Mesenteric fat pad (tissue), 1 donor: ENCODE measurements at places on chromosomes 6 and 20.

GRCh38 chr20:31603822-31604566 lies 1.1 kb upstream of the ID1 start:
- peak; percentile 98 for DNase-seq

DNA sequence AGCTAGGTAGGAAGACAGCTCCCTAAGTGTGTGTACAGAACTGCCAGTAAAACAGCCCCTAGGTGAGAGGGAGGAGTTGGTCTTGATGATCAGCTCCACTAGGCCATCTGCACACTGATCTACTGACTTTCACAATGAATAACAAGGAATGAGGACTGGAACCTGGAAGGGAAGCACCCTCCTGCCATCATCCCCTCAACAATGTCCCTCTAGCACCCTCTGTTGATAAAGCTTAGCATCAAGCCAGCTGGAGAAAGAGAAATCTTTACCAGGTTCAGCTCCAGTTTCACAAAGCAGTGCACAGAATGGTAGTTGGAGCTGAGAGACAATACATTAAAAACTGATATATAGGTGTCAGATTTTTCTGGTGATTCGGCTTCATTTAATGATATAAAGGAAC lies 57.2 kb upstream of the IRAK1BP1 start:
- DNase-seq, result no peak

DNA sequence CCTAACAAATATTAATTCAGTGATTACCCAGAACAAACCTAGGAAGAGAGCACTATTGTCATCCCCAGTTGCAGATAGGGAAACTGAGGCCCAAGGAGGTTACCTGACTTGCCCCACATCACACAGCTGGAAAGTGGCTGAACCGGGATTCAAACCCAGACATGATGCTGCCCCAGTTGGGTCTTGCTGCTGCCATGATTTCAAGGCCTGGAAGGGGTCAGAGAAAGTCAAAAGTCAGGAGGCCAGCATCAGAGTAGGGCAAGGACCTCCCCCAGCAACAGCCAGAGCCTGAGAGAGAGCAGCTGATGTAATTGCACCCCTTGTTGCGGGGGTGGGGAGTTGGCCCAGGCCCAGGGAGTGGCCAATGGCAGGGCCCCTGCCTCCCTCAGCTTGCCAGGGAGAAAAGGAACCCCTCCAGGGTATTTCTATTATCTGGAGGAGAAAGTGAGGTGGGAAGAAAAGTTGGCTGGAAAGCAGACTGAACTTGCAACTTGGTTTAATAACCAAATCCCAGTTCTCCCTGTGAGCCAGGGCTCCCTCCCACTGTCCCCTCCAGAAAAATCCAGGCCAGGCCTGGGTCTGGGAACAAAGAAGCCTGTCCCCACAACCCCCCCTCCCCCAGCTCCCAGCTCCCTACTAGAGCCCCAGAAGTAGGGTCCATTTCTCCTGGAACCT lies 83.6 kb downstream of the MRPL14 start:
- DNase-seq, result no peak

DNA sequence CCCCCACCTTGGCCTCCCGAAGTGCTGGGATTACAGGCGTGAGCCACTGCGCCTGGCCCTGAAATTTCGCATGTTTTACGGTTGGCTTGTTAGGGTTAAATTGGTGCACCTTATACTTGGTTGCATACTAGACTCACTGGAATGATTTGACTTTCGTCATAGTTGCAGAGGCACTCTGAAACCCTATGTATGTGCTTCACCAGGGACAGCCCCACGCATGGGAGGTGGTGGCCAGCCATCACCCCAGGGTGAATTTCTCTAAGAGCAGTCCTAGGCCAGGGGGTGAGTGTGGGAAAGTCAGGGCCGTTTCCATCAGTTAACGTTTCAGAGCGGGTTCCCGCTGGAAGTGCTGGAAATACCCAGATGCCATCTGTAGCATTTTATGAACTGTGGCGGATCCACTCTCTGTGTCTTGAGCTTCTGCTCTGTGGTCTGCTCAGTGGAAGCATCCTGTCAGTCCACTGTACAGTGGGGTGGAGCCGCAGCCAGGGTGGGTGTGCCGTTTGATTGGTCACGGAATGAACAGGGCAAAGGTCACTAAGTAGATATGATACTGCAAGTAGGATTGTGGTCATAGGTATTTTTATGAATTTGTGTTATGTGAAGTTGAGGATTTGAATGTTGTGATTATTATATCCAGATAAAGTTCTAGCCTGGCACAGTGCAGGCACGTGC lies 13.2 kb downstream of the DNAJC5 start:
- no peak for DNase-seq

GRCh38 chr6:30378290-30378937 lies 33.5 kb downstream of the RPP21 start:
- DNase-seq, result no peak

DNA sequence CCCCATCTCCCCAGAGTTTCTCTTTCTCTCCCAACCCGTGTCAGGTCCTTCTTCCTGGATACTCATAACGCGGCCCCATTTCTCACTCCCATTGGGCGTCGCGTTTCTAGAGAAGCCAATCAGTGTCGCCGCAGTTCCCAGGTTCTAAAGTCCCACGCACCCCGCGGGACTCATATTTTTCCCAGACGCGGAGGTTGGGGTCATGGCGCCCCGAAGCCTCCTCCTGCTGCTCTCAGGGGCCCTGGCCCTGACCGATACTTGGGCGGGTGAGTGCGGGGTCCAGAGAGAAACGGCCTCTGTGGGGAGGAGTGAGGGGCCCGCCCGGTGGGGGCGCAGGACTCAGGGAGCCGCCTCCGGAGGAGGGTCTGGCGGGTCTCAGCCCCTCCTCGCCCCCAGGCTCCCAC lies at the start of gene HLA-F:
Gene HLA-F (plus strand): TSS at position 173 of the 404 bp plus-strand sequence. CDS start 30 bp downstream, at position 203.
- no peak for DNase-seq

DNA sequence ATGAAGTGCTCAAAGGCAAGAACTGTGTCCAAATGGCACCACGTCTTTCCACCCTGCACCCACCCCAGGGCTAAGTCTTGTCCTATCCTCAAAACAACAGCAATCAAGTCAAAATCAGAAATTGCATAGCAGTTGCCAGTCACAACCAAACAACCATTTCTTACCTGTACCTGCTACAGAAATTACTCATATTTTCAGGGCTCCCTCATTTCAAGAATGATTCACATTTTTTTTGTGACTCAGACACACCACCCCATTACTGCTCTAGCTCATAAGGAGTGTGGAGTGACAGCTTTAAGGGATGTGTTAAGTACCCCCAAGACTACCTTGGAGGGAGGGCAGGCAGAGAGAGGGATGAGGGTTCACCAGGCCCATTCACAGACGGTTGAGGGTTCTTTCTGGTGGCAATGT lies 111.7 kb downstream of the TRERF1 start:
- no peak for DNase-seq

DNA sequence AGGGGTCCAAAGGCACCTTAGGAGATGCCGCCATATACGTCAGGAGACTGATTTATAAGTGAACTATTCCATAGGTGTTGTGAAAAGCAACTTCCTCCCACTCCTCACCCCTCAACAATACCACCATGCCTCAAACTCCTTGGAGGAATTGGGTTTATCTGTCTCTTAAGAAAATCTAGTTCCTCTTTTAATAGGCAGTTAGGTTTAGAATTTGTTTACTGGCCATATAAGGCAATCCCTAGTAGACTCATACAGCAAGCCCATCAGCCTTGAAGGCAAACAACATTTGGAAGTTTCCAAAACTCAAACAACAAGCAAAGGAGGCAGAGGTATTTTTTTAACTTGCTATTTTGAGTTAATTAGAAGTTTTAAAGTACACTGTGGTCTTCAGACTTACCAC lies 66.1 kb downstream of the PRND start:
- DNase-seq, result no peak

DNA sequence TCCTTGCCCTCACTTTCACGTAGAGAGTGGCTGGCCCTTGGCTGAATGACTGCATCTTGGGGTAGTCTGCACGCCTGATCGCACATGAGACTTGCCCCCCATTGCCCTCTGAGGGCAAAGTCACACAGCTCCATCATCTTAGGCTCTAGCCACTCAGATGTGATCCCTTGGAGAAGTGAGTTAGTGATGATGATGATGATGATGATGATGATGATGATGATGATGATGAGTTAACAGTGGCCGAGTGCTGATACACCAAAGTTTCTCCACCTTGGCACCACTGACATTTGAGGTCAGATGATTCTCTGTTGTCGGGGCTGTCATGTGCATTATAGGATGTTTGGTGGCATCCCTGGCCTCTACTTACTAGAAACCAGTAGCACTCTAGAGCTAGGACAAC lies 84.0 kb downstream of the PREX1 start:
- no peak for DNase-seq

GRCh38 chr6:125834348-125834747 lies 43.6 kb downstream of the NCOA7 start:
- no peak for DNase-seq

DNA sequence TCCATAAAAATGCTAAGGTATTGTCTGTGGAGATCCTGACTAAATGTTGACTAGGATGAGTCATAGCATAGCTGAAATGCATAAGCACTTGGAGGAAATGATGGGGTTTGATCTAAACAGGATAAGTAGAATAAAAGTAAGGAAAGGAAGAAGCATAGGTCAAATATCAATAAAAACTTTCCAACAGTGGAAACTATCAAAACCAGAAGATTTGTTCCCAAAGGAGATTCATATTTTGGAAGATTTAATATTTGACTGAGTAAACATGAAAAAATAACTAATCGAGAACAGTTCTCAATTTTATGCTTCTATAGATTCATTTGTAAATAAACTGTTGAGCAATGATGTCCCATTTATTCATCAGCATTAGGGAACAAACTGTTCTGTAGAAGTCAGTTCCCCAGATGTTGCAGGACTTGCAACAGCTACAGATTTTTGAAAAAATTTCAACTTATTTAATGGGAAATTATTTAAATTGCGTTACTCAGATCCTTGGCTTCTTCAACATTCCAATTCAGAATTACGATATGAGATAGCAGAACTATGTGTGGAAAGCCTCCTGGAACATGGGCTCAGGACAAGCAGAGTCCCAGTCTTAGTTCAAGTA lies 133.7 kb upstream of the TBX18 start:
- DNase-seq, result no peak

DNA sequence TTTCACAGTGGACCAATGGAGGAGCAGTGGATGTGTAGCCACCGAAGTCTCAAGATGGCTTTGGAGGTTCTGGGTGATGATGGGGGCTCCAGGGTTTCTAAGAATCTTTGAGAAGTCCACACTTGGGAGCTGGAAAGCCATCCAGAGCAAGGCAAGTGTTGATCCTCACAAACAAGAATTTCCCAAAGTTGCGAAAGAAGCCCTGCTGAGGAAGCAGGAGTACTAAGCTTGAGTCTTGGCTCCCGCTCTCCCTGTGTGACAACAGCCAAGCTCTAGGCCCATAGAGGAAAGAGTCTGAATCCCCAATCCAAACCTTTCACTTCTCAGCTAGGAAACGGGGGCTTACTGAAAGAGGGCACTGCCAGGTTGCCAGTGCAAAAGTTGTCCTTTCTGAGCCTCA lies 106.0 kb downstream of the EDN3 start:
- DNase-seq, result no peak

- no peak for DNase-seq
These were observed 54.8 kb downstream of the TNFAIP3 start for GRCh38 chr6:137921823-137922222.

DNA sequence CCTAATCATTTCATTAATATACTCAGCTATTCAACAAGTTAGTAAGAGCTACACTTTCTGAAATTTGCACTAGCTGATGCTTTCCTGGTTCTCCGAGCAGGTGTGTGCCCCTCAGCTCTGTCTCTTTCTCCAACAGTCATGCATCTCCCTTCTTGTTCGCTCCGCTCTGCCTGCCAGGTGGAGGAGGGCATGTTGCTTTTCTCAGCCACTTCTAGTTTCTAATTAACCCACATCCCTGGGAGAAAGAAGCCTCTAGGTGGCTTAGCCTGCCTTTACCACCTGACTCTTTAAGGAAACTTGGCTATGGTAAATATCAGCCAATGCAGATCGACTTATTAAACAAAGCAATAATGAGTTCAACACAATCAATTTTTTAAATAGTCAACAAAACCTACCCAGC lies 34.2 kb downstream of the LRFN2 start:
- DNase-seq, result no peak

DNA sequence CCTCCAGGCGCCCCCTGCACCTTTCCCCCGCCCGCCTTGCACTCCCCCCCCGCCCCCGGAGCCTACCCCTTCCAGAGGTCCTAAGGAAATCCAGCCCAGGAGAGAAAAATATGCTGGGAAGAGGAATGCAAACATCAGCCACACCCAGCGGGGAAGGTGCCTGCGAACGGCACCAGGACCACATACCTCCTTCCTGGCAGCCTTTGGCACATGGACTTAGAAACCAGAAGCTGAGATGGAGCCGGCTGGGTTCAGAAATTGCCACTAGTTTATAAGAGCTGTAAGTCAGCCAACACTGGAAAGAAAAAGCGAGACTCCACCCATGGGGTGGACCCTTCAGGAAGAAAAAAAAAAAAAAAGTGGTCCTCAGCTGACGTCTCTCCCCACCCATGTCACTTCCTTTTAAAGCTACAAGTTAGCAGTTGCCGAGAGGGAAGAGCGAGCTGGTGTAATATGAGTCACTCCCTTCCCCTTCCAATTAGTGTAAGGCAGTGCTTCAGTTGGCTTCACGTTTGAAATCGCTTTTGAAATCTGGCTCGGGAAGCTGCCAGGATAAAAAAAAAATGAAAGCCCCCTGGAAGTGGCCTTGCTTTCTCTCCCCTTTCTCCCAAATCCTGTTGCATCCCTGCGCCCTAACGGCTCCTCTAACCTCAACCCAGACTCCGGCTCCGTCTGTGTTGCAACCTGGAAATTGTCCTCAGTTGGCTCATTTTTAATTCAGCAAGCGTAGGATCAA lies at the start of gene AGPAT4:
Gene AGPAT4 (minus strand): TSS at position 310 of the 736 bp plus-strand sequence. CDS start 41,848 bp downstream, outside the sequence.
- no peak for DNase-seq

DNA sequence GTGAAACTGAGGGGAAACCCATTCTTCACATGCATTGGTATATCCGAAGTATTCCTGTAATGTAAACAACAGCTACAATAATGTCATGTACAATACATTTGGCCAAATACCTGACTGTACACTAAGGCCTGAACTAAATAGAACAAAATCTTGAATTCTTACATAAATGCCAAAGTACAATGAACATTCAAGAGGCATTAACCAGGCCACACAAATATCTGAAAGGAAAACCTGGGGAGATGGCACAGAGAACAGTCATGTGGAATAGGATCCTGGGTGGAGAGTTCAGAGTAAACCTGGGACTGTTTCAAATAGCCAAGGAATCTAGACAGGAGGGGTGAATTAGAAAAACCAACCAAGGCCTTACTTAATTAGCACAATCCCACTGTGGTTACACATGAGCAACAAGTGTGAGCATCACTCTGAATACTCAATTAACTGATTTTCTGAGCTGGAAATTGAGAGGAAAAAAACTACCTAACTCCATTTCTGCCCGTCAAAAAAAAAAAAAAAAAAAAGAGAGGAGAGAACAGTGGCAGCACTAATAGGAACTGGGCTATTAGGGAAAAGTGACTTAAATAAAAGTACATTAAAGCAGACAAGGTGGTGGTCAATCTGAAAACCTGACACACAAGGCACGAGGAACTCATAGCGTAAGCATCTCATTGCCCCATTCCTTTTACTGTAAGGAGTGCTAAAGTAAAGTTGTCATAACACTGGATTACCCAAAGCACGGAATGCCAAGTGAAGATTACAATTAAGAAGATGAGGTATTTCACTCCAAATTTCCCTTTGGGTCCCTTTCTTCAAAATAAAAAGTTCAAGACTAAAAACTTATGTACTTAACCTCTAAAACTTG lies 10.9 kb downstream of the SNX5 start:
- DNase-seq, result no peak

- peak; percentile 47 for DNase-seq
These were observed 1.2 kb upstream of the DLGAP4 start for GRCh38 chr20:36304786-36305495.

GRCh38 chr6:132494954-132495353 lies 18.0 kb downstream of the STX7 start:
- DNase-seq, result no peak
